ENCODE measurements at places on chromosomes 4 and X. TPM values are rescaled to one million over a fixed set of nuclear protein-coding genes. Genes with fewer than 3 reads are reported as not detected.

Gene HTN1
- polyA plus RNA-seq = not detected

Gene VCX3A
- polyA plus RNA-seq = 0.13 TPM

Gene GPRIN3
- polyA plus RNA-seq = 6.1 TPM

Gene SHROOM4
- 13.9 TPM for polyA plus RNA-seq

Gene AREG
- polyA plus RNA-seq = 0.19 TPM

Gene GNRHR
- 0.33 TPM for polyA plus RNA-seq

Gene ZDHHC15
- 6.9 TPM for polyA plus RNA-seq

Gene DDX53
- not detected for polyA plus RNA-seq

Gene SLC9A6
- 17.0 TPM for polyA plus RNA-seq

Gene SYP
- 3.0 TPM for polyA plus RNA-seq

Gene NUP62CL
- 11.9 TPM for polyA plus RNA-seq

Gene ADGRG2
- 20.0 TPM for polyA plus RNA-seq

Gene PDGFRA
- polyA plus RNA-seq = 213 TPM

Gene FGF13
- polyA plus RNA-seq = 22.6 TPM

Gene NAP1L3
- 16.1 TPM for polyA plus RNA-seq

Gene RNF175
- 5.9 TPM for polyA plus RNA-seq

Gene TLR7
- 1.4 TPM for polyA plus RNA-seq

Gene LDB2
- 96.4 TPM for polyA plus RNA-seq

Gene NLGN3
- polyA plus RNA-seq = 6.0 TPM

Gene FAM156B
- 20.0 TPM for polyA plus RNA-seq

Data from left renal cortex interstitium (tissue), 4 donors.